ENCODE measurements at places on chromosomes 2 and 18. TPM values are rescaled to one million over a fixed set of nuclear protein-coding genes. Genes with fewer than 3 reads are reported as not detected.
A peak's percentile ranks its signal among the peaks of the same experiment; 100 is the strongest.

TTN gene
- 385 TPM for total RNA-seq

CXCR1 gene
- total RNA-seq, result 2.1 TPM

SGPP2 gene
- total RNA-seq, result 11.2 TPM

ANKZF1 gene
- total RNA-seq, result 41.6 TPM

UGT1A3 gene
- total RNA-seq, result not detected

GRCh38 chr2:178994264-178994663, 55.7 kb downstream of the CCDC141 start:
- no peak for DNase-seq

- DNase-seq, result no peak
These were observed 10.1 kb downstream of the PAX3 start for GRCh38 chr2:222288590-222289277.

GRCh38 chr2:38862476-38862875, 13.3 kb downstream of the DHX57 start:
- no peak for DNase-seq

GRCh38 chr2:134056173-134056572, 197.7 kb upstream of the MGAT5 start:
- no peak for DNase-seq

GRCh38 chr2:174259981-174260380, 11.6 kb upstream of the OLA1 start:
- peak; percentile 23 for DNase-seq

DNA sequence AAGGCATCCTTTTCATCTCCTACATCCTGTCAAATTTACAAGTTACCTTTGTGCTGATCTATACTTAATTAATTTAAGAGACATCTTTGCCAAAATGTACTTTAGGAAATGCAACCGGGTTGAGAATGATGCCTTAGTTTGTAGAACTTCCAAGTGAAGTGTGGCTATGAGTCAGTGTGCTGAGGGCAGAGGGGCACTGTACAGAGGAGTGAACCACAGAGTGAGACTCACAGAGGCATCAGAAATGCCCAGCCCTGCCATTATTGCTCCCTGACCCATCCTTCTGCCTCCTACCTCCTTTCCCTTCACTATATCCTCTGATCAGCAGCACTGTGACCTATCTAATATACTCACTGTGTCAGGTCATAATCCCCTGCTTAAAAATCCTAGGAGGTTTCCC, 320.1 kb downstream of the LRRTM1 start:
- no peak for DNase-seq

- DNase-seq, result no peak
These were observed 647.8 kb upstream of the RAB6C start for GRCh38 chr2:129331638-129332037.

GRCh38 chr2:96256611-96257113, 9.1 kb downstream of the TMEM127 start:
- no peak for DNase-seq

DNA sequence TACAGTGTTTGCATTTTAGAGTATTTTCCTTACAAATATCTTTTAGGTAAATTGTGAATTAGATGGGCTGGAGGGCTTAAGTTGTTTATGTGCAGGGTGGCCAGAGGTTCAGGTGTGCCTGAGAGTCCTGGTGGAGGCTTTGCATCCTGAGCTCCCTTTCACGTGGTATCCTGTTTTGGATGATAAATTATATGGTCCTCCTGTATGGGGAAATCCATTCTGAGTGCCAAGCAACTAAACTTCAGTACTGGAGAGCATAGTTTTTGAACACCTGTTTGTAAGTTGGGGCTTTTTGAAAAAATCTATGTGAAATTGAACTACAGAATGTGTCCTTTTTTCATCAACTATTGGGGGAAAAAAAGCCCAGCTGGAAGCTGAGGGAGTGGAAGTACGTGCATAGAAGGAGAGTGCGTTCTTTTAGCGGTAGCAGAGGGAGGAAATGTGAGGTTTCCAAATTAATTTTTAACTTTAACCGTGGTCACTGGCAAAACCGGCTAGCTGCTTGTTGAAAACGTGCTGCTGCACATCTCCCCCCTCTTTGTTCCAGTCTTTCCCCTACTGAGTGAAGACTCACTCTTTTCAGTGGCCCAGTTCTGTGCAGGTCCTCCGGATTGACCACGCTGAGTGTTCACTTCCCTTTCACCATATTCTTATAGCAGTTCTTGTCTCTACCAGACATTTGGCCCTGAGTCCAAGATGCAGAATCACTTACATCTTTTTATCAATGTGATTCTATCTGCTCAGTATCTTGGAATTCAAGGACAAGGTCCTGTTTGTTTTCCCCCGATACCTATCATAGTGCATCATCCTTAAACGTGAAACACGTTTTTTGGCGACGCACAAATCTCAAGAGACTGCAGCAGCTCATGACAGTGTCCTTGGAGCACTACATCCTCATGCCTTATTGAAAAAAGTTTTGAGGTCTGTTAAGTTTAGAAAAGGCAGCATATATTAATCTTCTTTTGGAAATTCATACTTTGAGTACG, 15.3 kb downstream of the CNOT11 start:
- no peak for DNase-seq

DNA sequence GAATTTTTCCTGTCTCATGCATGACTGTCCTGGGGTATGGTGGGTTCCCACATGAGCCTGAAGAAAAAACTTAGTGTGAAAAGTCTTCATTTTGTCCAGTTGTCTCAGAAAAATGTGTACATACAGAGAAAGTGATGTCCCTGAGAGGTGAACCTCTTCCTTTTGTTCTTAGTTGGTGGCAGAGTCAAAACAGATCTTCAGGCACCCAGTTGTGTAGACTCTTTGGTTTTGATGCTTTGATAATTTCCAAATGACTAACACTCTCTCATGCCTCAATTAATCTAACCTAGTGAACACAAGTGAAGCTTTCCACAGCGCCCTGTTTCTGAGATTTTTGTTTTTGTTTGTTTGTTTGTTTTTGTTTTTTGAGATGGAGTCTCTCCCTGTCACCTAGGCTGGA, 273.5 kb downstream of the PIK3C3 start:
- DNase-seq, result no peak

DNA sequence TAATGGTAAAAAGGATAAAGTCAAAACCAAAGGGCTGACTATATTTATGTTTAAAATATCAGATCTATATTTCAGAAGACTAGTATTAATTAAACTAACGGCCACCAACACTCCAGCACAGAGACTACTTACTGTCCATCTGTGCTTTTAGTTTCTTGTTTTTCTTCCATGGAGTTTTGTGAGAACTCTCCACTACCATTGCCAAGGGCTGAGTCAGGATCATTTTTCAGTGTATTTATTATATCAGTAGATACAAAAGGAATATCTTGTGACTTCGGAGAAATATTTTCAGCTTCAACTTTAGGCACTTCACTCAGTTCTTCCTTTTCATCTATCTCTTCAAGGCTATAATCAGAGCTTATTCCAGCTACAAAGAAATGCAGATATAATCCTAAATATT, 79.1 kb upstream of the GRB14 start:
- DNase-seq, result no peak

DNA sequence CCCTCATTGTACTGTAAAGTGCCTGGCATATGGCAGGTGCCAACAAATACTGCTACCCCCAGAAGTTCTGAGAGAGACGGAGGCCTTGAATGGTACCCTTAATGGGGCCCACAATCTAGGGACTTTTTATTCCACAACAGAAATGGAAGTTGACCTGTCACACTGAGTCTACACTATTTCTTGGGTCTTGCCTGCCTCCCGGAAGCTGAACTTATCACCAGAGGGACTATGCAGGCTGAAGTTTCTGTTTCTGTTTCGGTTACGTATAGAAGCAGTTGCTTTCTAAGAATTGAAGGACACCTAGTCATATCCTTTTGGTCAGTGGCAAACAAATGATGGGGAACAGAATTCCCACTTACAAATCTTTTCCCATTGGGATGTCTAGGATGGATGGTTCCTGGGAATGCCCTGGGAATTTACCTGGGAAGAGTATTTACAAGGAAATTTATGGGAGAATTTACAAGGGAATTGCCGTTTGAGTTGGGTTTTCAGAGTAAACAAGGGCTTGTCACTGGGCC, 74.2 kb downstream of the HS1BP3 start:
- DNase-seq, result no peak

- no peak for DNase-seq
These were observed 96.3 kb downstream of the UPP2 start for GRCh38 chr2:158197940-158198339.

DNA sequence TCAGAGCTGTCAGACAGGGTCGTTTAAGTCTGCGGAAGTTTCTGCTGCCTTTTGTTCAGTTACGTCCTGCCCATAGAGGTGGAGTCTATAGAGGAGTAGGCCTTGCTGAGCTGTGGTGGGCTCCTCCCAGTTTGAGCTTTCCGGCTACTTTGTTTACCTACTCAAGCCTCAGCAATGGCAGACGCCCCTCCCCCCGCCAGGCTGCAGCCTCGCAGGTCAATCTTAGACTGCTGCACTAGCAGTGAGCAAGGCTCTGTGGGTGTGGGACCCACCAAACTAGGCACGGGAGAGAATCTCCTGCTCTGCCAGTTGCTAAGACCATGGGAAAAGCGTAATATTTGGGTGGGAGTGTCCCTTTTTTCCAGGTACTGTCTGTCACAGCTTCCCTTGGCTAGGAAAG, 86.5 kb downstream of the EFEMP1 start:
- DNase-seq, result no peak

- DNase-seq, result peak; percentile 3
These were observed 44.9 kb downstream of the TMEM37 start for GRCh38 chr2:119476301-119477112.

DNA sequence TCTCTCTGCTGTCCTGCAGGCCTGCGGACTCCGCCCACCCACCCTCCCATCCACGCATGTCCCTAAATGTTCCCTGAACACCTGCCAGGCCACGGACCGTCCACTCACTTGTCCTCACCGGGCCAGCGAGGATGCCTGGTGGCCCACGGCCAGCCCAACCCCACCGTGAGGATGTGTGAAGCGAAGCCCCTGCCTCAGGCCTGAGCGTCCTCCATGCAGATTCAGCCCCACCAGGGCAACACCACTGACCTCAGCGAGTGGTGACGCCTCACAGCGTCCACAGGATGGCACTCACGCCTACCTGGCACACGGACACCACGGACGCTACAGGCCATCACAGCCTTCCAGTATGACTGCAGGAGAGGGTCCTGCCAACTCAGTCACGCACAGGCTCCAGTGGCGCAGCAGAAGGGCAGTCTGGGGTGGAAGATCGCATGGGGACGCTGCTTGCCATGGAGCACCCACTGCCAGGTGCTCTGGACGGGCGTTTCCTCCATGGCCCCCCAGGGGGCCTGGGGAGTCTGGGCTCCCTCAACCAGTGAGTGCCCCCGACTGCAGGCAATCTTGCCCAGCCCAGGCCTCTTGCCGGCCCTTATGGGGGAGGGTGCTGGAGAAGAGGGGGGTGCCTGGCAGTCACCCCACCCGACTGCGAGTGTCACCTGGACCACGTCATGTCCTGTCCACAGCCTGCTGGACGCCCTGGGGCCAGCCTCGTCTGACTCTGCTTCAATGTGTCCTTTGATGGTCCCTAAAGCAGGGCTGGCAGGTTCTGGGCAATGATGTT, 25.4 kb downstream of the HDAC4 start:
- no peak for DNase-seq

DNA sequence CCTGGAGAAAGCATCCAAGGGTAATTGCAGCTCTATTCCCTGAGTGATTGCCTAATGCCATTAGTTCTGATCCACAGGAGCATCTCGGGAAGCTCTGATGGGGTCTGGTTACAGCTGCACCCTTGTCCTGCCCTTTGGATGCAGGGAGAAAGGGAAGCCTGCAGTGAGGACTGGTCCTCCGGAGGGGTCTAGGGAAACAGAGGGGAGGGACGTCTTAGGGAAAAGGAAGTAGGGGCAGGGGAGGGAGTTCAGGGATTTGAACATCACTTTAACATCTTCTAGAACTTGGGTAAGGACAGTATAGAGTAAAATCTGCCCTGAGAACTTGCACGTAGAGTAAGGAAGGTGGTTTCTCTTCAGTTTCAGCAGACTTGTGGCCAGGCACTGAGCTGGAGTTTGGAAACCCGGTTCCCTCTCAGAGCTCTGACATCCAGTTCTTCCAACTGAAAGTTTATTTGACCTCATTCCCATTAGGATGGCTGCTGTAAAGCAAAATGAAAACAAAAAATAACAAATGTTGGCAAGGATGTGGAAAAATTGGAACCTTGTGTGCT, 20.5 kb downstream of the ONECUT2 start:
- DNase-seq, result no peak

GRCh38 chr18:52963481-52963880, 623.5 kb downstream of the DCC start:
- no peak for DNase-seq

- DNase-seq, result no peak
These were observed 1809.0 kb downstream of the SUCLG1 start for GRCh38 chr2:82650038-82650437.

DNA sequence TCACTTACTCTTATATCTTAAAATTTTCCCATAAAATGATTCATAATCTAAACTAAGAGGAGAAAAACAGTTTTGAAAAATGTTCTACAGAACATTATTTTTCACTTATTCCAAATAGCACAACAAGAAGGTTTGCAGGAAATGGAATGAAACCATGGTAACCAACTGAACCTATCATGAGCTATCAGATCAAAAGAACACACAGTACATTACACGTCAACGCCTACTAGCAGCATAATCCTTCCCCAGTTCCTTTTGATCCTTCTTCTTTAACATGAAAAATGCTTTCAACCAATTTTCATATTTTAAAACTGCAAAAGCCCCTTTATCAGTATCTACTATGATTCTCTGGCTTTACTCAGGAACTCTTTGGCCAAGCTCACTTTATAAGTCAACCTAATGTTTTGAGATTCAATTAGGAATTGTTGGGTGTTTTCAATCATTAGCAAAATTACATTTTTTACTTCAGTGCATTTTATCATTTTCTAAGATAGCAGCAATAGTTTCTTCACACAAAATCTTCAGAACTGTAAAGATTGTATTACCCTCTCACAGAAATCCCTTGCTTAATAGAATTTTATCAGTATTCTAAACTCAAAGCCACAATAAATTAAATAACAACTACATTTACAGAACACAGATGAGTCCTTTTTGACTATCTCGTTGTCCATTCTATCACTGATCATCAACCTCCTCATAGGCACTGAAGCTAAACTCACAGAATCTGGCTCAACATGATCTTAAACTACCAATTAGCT, 102.5 kb downstream of the CHN1 start:
- no peak for DNase-seq

DNA sequence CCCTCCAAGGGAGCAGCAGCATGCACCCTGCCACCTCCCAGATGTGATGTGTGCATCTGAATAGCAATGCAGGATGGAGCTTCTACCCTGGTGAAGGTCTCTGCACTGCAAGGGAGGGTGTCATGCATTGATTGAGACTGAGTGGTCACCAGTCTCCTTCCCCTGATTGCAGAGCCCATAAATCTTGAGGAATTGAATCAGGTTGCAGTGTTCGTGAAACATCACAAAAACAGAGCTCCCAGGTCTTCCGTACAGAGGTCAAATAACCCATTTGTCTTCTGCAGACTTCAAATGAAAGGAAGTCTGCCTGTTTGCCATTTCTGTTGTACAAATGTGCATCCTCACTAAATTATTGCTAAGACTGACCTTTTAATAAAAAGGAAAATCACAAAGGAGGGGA, 136.8 kb downstream of the WDSUB1 start:
- no peak for DNase-seq

DNA sequence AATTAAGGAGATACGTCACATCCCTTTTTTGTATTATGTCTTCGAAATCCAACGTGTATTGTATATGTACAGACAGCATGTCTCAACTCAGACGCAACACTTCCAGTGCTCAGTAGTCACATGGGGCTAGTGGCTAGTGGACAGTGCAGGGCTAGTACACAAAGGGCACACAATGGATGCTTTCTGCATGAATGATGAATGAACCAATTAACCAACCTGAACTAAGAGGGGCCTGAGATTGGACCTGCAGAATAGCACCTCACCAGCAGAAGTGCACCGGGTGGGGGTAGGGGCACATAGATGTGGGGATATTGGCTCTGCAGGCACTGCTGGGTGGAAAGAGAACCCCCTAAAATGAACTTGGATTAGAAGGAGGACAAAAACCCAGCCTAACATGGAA, 20.7 kb downstream of the ST8SIA5 start:
- DNase-seq, result no peak

All from skin of body (tissue), 3 donors.